ENCODE measurements at places on chromosomes 4 and X.

GRCh38 chrX:31012509-31013025 is 59.3 kb downstream of the FTHL17 start:
- no peak for DNase-seq

GRCh38 chr4:109511414-109511813 is 48.6 kb upstream of the MCUB start:
- DNase-seq, result no peak

DNA sequence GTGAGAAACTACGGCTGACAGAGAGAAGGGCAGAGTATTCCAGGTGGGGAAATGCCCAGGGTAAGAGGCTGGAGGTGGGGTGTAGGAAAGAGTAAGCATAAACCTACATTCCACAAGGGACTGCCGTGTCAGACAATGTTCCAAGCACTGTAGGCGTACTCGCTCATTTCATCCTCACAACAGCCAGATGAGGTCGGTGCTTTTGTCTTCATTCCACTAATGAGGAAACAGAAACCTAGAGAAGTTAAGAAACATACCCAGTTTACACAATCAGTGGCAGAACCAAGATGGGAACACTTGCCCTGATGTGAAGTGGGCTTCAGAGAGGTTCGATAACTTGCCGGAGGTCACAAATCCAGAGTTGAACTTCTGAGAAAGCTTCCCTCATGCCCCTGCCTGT is 4.6 kb downstream of the SASH3 start:
- no peak for DNase-seq

DNA sequence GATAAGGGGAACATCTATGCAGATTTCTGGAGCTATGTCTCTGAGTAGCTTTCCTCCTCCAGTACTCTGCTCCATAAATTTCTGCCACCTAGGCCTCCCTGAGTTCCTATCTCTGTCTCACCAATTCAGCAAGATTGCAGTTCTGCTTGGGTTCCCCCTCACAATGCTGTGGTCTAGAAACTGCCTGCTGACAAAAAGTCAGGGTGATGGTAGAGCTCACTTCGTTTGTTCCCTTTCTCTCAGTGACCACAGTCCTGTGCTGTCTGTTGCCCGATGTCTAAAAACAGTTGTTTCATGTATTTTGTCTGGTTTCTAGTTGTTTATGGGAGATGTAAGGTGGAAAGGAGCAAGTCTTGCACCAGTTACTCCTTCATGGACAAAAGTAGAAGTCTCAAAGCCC is 41.1 kb downstream of the AMMECR1 start:
- DNase-seq, result no peak

DNA sequence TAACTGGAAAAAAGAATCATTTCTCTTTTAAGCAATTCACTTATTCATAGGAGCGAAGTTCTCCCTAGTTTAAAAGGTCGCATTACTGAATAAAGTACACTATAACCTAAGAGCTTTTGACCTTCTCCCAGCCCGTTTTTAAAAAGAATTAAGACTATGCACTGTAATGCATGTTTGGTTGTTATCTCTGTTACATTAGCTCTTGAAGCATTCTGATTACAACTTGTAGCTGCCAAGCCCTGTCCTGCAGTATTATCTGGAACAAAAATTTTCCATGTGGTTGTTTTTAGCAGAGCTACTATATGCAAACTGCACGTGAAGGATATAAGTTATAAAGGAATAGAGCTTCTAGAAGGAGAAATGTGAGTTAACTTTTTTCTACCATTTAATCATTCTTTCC is 8.1 kb downstream of the GAB1 start:
- DNase-seq, result no peak

Measured in esophagus squamous epithelium (tissue), 5 donors.